HCEC 1CT (cell line): ENCODE measurements at places on chromosomes 3 and 15.

DNA sequence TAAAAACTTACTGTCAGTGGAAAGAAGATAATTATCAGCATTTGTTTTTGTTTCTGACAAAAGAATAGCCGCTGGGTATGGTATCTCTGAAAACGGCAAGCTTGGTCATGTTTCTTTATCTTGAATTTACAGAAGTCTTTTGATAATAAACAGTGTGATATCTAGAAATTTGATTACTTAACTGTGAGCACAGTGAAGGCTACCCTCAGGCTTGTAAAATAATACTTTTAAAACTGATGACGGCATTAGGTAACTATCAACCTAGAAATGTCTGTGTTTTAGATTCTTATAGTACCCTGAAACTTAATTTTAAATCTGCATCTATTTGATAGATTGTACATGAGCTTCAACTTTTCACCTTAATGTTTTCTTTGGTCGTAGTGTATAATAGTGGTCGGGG, 43.4 kb downstream of the NSUN3 start:
- no peak for DNase-seq

DNA sequence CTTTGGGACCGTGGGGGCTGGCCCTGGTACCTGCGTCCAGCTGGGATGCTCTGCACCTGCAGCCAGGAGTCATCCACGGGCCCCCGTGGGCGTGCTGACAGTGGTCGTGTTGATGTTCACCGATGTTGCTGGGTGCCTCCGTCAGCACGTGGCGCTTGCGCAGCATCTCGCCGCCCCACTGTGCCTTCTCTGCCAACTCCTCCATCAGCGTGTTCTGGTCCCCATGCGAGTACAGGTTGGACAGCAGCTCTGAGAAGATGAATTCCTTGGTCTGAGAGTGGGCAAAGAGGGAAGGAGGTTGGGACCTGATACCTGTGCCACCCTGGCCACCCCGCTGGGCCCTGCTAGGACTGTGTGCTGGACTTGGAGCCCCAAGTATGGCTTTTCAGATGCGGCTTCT, 61.4 kb downstream of the ADAMTS7 start:
- no peak for DNase-seq

DNA sequence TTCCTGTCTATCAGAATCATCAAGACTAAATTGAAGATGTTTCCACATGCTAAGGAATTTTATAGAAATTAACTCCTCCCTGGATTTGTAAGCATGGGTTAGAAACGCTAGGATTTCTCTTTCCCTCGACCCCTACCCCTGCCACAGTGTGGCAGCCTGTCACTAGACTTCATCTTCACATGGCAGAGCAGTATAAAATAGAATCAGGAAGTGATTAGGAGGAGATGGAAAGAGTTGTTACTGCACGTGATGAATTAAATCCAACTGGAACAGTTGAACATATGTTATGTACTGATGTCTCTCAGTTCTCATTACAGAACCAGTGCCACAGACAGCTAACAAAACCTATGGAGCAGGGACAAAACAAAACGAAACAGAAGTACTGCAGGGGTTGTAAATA, 130.0 kb upstream of the BNIP2 start:
- no peak for DNase-seq

- peak; percentile 98 for DNase-seq
Measured at GRCh38 chr3:43180027-43180426, 74.1 kb upstream of the POMGNT2 start.

DNA sequence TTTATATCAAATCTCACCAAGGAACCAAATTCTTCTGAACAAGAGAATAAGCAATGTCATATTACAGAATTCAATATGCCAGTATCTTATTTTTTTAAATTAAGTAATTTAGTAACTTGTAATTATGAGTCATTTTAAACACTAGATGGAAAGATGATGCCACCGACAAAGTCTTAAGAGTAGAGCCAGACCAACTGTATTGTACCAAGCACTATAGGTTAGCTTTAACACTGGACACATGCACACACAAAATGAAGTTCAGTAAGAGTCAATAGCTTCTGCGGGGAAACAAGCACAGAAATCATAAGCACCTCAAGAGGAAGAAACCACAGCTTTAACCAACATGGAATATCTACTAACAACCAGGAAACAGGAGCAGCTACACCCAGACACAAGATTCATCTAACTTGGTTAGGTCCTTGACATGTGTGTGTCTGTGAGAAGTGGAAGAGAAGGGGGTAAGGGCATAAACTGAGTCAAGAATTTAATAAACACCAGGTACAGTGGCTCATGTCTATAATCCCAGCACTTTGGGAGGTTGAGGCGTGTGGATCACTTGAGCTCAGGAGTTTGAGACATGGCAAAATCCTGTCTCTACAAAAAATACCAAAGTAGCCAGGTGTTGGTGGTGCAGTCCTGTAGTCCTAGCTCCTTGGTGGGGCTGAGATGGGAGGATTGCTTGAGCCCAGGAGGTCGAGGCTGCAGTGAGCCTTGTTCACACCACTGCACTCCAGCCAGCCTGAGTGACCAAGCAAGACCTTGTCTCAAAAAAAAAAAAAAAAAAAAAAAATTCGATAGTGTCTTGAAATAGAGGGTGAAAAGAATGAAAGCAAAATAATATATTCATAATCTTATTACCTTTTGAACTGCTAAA, 28.9 kb downstream of the DENND4A start:
- no peak for DNase-seq

GRCh38 chr3:53081318-53081717, 35.4 kb upstream of the SFMBT1 start:
- no peak for DNase-seq

DNA sequence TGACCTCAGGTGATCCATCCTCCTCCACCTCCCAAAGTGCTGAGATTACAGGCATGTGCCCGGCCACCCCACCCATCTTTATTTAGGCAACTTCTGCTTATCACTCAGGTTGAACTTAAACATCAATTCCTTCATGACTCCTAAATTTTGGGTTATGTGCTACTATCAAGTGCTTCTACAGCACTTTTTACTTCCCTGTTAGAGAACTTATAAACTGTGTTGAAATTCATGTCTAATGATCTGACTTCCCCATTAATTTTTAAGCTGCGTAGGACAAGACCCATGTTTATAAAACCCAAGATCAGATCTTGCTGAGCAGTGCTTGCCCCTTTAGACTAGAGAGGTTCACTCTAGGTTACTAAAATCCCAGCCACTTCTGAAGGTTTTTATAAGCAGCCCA, 266.2 kb upstream of the TPRG1 start:
- no peak for DNase-seq

GRCh38 chr3:119637679-119638477, 22.5 kb downstream of the POPDC2 start:
- peak; percentile 84 for DNase-seq

- DNase-seq = no peak
Measured at GRCh38 chr3:119738741-119739140, 35.9 kb downstream of the CFAP91 start.

- no peak for DNase-seq
Measured at GRCh38 chr15:27241943-27242342, 271.0 kb downstream of the GABRG3 start.

DNA sequence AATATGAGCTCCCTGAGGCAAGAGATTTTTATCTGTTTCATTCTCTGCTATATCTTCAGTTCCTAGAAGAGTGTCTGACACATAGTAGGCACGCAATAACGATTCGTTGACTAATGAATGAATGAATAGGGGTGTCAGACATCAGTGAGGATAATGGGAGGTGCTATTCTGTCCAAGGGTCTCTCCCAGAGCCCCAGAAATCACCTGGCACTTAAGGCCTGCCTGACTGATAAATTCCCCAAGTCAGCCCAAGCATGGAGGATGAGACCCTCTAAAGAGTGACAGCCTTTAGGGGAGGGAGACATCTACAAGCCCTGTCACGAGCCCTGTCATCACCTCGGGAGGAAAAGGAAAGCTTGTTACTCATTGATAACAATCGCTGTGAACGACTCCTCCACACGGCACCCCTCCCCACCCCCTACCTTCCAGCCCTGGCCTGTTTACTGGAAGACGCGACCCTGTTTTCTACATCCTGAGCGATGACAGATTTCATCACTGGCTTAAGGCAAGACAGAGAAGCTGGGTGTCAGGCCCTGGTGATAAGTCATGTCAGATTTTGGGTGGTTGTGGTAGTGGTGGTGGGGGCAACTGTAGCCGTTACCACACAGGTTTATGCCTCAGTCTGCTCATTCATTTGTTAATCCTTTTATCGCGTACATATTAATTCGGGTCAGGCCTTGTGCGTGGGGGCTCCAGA, 23.1 kb downstream of the BHLHE40 start:
- DNase-seq = no peak

- no peak for DNase-seq
Measured at GRCh38 chr15:74422265-74422651, 11.5 kb downstream of the SEMA7A start.

DNA sequence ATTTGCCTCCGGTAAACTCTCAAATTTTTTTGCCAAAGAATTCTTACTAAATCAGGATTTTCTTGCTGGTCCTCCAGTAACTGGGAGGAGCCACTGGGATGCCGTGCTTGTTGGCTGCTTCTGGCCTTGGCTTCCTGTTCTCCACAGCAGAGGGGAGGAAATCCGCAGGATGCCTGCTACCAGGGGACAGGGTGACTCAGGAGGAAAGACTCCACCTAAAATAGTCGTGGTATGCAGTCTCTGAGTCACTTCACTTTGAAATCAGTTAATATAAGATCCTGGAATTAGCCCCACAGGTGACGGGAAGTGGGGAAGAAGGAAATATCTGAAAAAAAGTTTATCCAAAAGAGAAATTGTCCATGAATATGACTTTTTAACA, 6.5 kb upstream of the TM4SF18 start:
- peak; percentile 99 for DNase-seq

- DNase-seq = peak; percentile 92
Measured at GRCh38 chr15:85494048-85494777, 113.8 kb downstream of the AKAP13 start.
